ENCODE measurements at places on chromosomes 7 and 10.

DNA sequence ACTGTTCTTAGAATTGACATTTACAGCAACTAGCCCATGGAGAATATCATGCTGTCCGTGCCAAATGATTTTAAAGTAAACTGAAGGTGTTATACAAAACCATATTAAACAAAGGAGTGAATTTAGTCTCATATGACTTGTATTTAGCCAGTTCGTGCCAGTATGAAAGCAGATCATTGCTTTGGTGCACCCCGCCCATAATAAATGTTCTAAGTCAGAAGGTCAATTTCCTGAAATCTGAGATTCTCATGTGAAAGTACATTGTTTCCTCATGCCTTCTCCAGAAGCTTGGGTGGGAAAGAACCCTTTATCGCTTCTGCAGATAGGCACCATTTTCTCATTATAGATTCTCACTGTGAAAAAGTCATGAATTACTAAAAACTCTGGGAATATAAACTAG is 106.4 kb downstream of the CAMK1D start:
- DNase-seq = no peak

DNA sequence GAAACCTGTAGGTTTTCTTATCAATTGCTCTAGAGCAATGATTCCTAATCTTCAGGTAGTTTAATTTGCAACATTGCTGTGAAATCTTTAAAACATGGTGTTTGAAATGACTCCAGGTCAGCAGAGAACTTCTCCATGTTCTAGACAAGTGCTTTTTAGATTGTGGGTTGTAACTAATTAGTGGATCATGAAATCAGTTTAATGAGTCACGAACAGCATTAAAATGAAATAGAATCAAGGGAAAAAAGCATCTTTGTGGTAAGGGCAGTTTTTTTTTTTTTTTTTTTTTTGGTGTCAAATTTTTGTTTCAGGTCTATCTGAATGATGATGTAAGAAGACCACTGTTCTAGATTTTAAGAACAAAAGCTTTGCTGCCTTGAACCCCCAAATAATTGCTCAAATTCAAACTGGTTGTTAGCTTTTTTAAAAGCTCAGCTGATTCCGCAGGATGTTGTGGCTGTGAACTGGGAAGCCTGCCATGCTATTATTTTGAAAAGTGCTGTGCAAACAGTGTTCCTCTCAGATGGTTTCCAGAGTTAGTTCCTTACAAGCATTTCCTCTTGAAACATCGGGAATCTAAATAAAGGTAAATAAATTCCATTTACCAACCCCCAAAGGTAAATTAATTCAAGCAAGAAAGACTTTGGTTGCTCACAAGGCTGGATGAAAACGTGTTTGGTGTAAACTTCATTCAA is 13.1 kb upstream of the PDK4 start:
- DNase-seq = no peak

DNA sequence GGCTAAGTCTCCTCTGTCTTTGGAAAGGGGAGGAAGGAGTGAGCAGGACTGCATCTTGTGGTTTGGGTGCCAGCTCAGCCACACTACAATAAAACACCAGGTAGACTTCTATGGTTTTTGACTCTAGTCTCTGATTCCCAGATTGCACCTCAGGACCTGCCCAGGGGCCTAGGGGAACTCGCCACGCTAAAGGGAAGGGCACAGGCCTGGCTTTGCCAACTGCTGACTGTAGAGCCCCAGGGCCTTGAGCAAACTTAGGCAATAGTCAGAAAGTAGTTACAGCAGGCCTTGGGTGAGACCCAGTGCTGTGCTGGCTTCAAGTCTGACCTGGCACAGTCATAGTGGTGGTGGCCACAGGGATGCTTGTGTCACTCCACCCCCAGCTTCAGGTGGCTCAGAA is 24.2 kb upstream of the PRR15 start:
- DNase-seq = no peak

GRCh38 chr10:125060026-125060425 is 100.3 kb downstream of the CTBP2 start:
- no peak for DNase-seq

DNA sequence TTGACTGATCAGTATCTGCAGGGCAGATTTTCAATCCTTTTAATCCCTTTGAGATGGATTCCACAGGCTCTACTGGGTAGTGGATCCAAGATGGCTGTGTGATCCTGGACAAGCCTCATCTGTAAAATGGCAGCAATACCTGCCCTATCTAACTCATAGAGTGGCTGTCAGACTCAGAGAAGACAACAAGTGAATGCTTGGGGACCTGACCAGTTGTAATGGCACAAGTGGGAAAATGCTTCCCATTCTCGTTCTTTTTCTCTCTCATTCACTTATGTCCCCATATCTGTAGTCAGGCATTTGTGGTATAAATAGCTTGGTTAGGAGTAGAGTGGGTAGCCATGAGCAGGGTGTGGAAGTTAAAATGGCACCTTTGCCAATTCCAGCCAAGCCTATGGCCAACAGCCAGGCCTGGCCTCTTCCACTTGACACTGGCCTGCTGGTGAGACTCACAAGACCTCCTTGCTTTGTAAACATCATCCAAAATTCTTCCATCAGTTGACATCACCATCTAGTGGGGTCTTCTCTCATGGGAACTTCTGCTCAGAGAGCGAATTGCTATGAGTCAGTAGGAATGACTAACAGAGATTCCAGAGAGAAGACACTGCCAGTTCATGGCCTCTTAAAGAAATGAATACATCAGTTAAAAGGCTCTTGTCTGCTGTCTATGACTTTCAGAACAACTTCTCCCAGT is 150.1 kb downstream of the PLPP4 start:
- DNase-seq = no peak

DNA sequence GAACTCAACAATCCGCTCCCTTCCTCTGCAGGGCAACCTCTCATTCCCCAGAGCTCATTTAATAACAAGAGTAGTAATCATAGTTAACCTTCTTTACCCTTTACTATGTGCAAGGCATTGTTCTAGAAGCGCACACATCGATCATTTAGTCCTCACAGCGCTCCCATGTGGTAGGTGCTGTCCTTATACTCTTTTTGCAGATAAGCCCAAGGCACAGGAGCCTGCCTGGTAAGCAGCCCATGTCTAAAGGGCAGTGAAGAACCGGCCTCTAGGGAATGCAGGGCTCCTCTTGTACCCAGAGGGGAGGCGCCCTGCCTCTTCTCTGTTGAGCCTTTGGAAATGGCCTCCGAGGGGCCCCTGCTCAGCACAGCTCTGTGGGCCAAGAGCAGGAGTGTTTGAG is 14.3 kb downstream of the CHST3 start:
- no peak for DNase-seq
